ENCODE measurements at places on chromosomes 1 and 21.

- no peak for DNase-seq
These were observed 18.0 kb downstream of the ASTN1 start for GRCh38 chr1:177146499-177146898.

DNA sequence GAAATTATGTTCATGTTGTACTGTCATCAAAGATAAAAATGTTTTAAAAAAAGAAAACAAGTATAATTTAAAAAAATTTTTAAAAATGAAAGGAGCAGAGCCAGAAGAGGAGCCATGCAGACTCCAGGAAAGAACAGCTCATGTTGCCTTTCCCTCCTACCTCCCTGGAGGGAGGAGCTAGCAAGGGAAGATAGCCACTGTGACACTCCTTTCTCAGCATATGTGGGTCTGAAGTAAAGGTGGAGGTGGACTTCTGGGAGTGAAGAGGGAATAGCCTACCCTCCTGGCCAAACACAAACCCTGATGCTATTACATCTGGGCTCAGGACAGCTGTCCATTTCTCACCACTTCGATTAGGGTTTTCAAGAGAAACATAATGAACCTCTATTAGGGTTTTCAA is 54.2 kb downstream of the SLC2A1 start:
- no peak for DNase-seq

DNA sequence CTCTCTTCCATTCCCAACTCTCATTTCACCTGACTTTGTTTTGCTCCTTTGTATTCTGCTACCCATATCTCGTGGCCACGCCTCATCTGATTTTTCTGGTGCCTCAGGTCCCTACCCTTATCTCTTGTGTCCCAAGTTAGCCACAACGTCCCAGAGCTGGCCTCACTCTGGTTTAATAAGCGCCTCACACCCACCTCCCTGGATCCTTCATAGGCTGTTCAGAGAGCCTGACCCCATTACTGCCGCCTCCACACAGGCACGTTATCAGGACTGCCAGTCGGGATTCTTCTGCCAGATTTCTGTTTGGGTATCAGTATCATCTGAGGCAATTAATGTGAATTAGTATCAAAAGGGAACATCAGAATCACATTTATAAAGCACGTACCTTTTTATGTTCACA is 34.7 kb upstream of the TMEM125 start:
- DNase-seq, result no peak

DNA sequence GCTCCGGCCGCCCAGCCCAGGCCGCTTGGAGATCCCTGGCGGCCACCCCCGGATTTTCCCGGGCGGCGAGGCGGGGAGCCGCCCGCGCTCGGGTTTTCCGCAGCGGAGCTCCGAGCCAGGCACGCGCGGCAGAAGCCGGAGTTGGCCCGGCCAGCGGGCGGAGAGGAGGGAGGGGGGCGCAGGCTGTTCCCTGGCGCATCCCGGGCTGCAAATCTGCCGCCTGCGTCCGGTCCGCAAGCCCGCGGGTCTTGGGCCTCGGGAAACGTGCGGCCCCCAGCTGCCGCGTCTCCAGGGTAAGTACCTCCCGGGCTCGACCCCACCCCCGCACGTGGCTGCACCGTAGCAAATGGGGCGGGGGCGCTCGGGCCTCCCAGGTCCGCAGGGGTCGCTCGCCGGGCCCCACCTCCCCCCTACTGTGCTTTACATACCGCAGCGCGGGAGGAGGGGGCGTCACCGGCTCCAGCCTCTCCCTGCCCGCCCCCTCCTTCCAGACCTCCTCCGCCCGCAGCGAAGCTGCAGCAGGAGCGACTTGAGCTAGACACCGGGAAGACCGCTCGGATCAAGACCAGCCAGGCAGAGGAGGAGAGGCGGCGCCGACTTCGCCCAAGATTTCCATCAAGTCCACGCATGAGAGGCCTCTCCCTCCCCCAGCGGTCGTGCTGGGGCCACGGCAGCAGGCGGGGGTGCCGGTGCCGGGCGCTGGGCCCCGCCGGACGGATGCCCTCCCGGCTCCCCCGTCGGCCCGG is 1.6 kb downstream of the TMEM200B start:
- no peak for DNase-seq

DNA sequence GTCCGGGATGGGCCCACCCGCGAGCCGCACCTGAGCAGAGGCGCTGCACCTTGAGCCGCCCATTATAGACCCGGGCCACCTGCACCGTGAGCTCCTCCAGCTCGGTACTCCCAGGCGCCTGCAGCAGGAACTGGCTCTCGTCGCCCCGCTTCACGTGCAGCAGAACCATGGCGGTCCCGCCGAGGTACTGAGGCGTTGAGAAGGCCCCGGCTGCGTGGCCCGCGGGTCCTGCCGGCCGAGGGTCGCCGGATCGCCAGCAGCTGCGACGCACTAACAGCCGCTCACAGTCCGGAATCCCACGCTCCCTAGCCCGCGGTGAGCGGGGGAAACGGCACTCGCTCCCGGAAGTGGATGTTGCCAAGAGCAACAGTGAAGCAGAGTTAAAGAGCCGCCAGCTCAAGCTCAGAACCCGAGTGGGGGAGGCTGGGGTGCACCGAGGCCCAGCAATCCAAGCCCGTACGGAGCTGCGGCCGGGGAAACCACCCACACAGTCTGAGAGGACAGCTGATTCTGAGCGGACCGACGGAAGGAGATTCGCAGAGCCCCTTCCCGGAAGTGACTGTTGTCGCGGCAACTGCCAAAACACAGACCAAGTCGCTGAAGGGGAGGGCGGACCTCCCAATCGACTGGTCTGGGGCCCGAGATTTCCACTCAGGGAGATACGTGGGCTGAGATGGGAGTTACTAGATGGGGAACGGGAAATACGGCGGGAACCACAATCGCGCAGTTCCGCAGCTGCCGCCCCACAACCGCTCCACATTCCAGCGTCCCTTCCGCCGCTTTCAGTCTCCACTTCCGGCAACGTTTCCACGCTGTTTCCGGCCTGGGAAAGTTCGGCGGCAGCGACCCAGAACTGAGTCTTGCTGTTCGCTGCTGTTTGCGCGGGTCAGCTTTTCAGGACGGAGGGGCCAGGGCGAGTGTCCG is at the start of gene CFAP298:
CFAP298 (minus strand) TSS at position 303 of the 924 bp plus-strand sequence; CDS start at position 169, 134 bp downstream.
- DNase-seq, result peak; percentile 93

DNA sequence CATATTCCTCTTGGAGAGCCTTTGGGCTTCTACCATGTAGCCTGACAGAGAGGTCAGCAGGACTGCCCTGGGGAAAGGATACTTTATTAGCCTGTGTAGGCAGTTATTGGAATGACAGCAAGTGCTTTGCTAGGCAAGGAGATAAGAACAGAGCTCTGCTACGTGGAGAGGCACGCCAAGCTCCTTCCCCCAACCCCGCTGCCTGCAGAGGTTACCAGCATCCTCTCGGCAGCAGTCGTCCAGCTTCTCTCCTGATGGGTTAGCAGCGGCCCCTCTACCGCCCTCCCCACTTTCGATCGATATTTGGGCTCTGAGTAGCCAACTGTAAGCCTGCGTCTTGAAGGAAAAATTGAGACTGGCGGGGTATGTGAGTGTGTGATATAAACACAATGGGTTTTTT is 122.3 kb downstream of the DHRS3 start:
- DNase-seq, result no peak

DNA sequence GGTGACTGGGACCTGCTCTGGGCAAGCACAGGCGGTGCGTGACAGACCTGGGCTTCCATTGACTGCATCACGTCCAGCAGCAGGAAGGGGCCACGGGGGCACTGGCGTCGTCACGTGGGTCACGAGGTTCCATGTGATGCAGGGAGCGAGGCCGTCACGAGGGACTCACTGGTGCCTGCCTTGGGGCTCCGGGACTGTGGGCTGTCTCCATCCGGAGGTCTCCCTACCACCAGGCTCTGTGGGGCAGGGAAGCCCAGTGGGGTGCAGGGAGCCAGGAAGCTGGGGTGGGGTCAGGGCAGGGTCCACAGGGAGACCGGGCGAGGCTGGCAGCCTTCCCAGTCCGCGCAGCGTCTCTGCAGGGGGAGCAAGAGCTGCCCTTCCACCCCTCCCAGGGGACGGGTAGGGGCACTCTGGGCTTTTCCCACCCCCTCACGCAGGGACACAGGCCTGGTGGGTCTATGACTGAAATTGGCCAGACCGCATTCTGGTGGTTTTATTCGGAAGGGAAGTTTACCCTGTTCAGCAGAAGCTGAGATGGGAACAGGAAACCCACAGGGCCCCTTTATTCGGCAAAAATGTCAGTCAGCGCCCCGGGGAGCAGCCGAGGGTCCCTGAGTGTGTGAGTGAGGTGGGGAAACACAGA is 416 bp upstream of the TNFRSF14 start:
- DNase-seq, result peak; percentile 50

DNA sequence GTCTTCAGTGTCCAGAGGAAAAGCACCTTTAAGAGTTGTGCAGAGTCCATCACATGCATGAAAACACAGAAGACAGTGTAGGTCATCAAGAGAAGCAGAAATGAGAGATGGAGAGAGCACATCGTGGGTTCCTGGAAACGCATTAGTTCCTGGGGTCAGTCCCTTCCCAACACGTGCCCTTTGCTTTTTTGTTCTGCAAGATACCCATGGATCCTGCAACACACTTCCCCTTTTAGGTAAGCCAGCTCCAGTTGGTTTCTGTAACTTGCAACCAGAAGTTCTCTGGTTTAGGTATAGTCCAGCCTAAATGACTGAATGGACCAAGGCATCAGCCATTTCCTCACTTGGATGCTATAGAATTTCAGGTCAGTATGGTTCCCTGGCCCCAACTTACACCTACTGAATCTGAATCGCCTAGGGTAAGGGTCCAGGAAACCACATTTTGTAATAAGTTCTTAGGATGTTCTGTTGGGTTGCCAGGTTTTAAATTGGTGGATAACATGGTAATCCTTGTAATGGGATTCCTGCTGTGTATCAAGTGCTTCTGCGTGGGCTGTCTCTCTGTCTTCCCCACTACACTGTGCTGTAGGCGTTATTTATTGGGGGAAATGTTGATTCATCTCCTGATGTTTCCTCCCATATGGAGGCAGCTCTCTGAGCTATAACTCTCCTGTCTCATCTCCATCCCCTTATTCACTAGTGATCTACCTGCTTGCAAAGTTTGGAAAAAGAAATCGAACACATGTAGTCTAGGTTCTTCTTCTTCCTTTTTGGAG is 230.6 kb downstream of the TNR start:
- no peak for DNase-seq

DNA sequence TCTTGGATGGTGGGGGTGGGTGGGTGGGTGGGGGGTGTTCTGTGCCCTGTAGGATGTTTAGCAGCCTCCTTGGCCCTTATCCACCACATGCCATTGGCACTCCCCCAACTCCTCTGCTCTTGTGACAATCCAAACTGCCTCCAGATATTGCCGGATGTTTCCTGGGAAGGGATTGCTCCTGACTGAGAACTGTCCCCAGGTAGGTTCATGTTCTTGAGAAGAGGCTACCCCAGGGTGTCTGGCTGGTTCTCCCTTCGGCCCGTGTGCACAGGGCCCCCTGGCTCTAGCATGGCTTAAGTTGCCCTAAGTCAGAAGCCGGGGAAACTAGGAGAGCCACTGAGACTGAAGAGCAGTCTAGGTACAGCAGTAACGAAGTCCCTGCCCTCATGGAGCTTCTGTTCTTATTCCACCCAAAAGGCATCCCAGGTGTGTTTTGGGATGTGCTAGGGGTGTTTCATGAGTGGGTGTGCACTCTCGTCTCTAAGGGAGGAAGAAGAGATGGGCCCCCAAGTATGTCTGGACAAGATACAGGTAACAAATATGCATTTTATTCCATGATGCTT is 19.8 kb upstream of the THRAP3 start:
- DNase-seq, result no peak

DNA sequence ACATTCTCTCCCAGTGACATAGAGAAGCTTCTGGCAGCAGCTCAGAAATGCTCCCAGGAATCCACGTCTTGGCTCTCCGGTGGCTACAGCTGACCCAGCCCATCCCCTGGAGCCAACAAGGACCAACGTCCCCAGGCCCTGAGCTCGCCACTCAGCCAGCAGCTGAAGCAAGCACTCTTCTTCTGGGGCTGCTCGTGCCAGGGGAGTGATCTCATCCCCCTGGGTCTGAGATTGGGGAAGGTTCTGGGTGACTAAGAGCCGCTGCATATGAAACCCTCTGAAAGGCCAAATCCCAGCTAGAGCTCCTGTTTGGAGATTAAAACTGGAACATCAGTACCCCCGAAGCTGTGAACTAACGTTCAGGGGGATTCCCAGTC is 487.9 kb downstream of the NPHP4 start:
- DNase-seq, result no peak

DNA sequence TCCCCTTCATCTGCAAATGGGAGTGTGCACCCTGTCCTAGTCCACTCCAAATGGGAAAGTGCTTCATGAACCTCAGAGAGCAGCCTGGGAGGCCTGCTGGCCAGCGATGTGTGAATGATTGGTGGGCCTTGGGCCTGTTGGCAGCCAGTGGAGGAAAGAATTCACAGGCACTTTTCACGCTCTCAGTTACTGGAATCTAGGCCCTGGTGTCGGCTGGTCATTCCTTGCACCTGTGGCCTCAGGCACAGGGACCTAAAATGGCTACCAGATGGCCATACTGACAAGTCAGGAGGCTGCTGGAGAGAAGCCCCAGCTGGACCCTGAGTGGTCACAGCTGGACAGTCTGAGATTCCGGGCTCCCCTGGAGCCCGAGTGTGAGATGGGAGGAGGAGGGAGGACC is 18.4 kb upstream of the EDN2 start:
- DNase-seq, result no peak

DNA sequence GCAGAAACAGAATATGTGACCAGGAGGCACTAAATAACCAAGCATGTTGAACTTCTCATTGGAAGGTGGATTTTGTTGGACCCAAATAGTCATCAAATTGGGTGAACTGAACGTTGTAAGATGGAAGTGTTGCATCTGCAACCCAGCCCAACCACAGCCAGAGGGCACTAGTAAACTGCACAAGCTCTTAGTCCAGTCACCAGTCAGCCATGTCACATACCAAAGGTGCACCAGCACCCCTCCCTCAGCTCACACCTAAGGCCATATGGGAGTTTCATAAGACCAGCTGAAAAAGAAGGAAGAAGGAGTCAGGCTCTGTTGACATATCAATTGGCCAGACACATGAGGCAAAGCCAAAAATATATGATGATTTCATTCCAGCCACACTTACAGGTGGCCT is 481.7 kb upstream of the NR5A2 start:
- DNase-seq, result no peak

DNA sequence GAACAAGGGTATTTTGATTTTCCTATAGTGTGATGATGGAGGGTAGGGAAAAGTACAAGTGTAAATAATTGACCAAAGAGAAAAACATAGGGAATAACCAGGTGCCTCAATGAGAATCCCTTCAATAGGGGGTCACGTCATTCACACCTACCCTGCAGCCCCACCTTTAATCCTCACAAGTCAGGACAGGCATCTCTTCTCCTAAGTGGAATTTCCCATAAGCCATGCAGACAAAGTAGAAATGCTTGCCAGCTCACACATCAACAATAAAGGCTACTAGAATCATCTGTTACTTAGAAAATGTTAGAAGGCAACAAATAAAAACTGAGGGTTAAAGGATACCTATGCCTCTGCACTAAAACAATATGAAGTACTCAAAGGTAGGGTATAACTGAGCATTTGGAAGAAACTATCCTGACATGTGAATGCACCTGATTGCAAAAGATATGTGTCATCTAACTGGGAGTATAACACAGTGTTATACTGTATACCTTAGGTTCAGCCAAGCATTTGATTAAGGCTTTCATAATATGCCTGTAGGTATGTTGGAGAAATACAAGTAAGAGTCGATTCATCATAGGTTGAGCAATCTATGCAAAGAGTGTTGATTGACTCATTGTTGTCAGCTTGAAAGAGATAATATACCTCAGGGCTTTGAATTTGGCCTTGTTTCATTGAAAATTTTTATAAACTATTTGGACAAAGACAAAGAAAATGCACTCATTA is 32.4 kb upstream of the ATP1A1 start:
- no peak for DNase-seq
